ENCODE measurements at places on chromosomes 6 and 20.

- no peak for DNase-seq
Observed at GRCh38 chr6:10409731-10410206, 5.1 kb downstream of the TFAP2A start.

DNA sequence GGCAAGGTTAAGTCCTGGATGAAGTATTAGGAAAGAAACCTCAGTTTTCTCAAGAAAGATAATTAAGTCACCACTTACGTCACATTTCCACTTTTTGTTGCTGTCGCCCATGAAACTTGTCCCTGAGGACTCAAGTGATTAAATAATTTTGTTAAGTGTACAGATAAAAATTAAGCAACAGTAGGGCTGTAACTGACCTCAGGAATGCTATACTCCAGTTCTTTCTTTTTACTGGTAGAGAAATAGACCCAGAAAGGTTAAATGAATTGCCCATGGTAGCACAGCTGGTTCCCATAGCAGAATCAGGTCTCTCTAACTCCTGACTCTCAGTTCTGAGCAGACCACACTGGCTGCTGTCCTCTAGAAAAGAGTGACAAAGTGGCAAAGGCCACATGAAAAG, 54.5 kb downstream of the CLIC5 start:
- DNase-seq = no peak

DNA sequence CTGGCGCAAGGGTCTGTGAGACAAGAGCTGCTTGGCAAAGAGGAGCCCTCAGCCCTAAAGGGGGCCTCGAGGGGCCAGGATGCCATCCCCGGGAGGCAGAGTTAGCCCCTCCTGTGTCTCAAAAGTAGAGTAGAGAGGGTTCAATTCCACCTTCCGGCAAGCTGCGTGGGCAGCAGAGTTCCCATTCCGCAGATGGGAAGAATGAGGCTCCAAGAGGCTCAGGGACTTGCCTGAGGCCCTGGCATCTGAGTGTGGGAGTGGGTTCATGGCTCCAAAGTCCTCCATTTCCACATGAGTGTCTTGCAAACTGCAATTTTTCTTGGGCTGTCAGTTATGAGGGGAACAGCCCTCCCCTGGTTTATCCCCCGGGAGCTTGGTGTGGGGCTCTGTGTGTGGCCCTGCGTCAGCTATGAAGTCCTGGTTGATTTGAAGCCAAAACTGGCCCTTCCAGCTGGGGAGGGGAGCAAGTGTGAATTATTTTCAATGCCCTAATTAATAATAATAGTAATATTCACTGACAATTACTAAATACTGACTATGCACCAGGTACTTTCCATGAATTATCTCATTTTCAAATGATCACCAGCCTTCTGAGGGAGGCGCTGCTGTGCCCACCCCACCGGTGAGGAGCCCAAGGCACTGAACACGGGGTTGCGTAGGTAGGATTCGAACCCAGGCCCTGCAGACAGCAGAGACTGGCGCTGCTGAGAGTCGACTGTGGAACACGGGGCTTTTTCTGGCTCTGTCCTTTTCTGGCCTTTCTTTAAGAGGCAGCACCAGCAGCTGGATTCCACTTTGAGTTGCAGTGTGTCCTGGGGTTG, 153.0 kb upstream of the PTPN1 start:
- no peak for DNase-seq

DNA sequence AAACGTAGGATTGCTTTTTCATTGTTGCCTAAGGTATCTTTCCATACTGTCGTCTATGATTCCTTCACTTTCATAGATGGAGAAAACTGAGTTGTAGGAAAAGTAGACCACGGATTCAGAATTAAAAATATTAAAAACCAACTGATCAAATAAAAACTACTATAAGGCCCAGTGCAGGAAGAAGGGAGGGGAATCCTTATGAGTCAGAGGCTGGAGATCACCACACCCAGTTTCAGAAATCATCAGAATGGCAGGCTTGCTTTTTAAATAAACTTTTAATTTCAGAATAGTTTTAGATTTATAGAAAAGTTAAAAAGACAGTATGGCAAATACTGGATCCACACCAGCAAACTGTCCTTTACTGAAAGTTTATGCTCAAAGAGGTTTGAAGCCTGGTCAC, 32.0 kb upstream of the POPDC3 start:
- DNase-seq = no peak

DNA sequence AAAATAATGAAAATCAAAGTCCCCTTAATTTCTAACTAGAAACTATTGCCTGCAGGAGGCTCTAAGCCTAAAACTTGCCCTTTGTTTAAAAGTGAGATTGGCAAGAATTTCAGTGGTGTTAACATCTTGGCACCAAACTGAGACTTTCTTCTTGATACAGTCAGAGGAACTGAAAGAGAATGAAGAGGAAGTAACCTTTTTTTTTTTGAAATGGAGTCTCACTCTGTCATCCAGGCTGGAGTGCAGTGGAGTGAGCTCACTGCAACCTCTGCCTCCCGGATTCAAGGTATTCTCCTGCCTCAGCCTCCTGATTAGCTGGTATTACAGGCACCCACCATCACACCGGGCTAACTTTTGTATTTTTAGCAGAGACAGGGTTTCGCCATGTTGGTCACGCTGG, 3.6 kb downstream of the DOP1A start:
- DNase-seq = no peak

DNA sequence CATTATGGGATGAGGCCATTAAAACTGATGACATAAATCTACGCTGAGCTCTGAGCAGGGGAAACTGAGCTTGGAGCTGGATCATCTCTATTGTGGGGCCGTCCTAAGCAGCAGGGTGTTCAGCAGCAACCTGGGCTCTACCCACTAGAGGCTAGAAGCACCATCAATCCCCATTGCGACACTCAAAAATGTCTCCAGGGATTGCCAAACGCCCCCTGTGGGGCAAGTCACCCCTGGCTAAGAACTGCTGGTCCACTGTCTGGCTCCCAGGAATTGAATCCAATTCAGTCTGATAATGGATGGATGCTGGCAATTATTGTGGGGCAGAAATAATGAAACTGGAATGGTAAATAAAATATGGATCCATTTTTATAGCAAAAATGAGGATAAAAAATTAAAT, 38.2 kb downstream of the PMEPA1 start:
- DNase-seq = no peak

Data from AG09309 (cell line).